Fibroblast of skin of left biceps (primary cell): ENCODE measurements at places on chromosomes 3 and 15.

- no peak for DNase-seq
Measured at GRCh38 chr15:75745305-75745704, 32.7 kb upstream of the CSPG4 start.

DNA sequence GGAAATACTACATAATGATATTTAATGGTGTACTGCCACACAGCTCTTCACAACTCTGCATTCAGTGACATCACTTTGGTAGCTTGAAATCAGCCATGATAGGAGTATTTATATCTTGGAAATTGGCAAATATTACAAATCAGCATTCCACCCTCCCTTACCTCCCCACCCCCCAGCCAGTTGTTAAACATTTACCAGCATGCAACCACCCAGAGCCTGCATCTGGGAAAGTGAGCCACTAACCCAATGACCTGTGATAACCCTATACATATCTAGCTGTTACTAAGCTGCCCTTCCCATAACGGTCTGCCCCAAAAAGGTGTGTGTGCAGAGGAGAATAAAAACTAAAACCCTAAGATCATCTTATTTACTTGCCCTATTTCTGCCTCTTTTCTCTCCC, 44.6 kb upstream of the SATB1 start:
- no peak for DNase-seq

- no peak for DNase-seq
Measured at GRCh38 chr3:50950591-50950990, 275.9 kb downstream of the DOCK3 start.

DNA sequence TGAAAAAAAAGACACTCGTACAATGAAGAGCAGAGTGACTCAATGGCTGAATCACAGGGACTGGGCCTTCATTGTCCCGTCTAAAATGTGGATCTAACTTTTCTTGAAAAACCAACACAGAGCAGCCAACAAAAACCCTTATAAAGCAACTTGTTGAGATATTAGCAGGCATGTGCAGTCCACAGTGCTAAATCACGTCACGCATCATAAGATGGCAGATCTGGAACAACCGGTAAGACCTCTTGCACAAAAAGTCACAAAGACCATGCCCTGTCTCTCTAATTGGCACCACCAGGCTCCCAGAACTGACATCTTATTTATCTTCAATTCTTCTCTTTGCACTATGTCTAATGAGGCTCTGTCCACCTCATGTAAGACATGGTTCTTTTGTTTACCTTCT, 177.0 kb downstream of the MAGI1 start:
- DNase-seq, result no peak

GRCh38 chr3:197883541-197883940, 66.4 kb upstream of the RPL35A start:
- no peak for DNase-seq

DNA sequence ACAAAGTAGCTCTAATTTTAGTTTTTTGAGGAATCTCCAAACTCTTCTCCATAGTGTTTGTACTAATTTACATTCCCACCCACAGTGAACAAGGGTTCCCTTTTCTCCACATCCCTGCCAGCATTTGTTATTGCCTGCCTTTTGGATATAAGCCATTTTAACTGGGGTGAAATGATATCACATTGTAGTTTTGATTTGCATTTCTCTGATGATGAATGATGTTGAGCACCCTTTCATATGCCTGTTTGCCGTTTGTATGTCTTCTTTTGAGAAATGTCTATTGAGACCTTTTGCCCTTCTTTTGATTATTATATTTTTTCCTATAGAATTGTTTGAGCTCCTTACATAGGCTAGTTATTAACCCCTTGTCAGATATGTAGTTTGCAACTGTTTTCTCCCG, 239.9 kb upstream of the TPM1 start:
- no peak for DNase-seq

DNA sequence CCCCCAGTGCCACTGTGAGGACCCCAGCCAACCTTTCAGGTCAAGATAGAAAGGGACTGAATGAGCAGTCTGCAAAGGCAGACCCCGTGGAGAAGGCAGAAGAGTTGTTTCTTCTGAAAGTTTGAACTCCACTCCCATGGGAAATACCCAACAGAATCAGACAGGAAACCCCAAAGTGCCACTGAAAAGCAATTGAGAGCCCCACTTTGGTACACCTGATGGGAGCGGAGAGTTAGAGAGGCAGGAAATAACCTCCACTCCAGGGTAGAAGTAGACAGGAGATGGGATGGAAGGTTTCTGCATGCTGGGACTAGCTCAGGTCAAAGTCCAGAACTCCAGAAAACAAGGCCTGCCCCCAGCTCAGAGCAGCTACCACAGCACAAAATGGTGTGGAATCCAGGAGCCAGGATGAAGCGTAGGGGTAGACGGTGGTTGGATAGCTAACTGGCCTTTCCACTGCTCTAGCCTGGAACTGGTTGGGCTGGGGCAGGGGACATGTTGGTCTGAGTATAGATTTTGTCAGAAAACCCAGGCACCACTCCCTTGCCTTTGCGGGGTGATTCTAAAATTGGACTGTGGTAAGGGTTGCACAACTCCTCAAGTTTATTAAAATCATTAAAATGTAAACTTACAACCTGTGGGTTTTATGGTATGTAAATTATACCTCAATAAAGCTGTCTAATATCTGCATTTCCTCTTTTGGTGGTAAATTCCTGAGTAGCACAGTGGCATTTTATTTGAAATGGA, 1.9 kb upstream of the RAB43 start:
- DNase-seq, result peak; percentile 10

- DNase-seq, result no peak
Measured at GRCh38 chr15:101148881-101149664, 102.8 kb downstream of the CHSY1 start.

DNA sequence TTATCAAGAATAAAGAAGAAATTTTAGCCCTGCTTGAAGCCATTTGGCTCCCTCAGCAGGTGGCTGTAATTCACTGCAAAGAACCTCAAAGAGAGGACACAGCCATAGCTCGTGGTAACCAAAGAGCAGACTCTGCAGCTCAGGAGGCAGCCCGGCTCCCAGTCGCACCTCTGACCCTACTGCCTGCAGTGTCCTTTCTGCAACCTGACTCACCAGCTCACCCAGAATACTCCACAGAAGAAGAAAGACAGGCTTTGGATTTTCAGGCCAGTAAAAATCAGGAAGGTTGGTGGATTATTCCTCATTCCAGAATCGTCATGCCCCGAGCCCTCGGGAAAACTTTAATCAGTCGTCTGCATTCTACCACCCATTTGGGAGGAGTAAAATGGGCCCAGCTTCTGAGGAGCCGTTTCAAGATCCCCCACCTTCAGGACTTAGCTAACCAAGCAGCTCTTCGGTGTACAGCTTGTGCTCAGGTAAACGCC, 38.6 kb downstream of the ZBTB11 start:
- DNase-seq, result no peak

- DNase-seq, result no peak
Measured at GRCh38 chr3:23341147-23341838, 138.2 kb downstream of the UBE2E2 start.

- DNase-seq, result no peak
Measured at GRCh38 chr3:39651993-39652739, 157.2 kb upstream of the MYRIP start.

DNA sequence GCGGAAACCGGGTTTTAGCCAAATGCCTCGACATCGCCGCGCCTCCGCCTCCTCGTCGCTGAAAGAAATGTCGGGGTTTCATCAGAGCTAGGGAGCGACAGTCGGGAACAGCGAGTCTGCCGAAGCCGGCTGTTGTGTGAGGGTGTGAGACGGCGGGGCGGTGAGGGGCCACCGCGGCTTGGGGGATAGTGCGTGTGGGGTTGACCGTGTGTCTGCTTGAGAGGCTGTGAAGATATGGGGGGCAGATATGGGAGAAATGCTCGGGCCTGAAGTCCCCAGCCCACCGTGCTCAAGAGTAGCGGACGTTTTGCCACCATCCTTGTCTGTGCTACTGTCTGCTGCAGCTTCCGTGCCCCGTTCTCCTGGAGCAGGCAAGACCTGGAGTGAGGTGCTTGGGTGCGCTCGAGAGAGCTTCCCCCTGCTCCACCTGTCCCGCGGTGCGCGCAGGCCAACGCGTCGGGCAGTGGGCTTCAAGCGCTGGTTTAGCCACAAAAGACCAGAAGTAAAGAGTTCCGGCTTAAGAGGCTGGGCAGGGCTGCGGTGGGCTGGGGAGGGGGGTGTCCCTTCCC, 716 bp upstream of the ISLR2 start:
- DNase-seq, result no peak

DNA sequence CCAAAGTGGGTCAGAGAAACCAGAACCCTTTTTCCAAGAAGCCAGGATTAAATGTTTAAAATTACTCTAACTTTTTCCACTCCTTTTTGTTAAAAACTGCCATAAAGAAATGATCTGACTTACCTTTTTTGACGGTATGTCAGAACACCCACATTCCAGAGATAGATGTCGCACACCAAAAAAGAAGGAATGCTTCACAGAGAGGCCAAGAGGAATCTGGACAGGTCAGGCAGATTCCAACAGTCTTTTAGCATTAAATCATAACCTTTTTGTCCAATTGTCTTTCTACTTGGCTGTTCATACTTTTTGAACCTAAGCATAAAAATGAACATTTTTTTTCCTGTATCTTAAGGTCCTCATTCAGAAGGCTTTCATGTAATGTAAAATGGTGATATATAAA, 846.9 kb downstream of the NSUN3 start:
- no peak for DNase-seq

DNA sequence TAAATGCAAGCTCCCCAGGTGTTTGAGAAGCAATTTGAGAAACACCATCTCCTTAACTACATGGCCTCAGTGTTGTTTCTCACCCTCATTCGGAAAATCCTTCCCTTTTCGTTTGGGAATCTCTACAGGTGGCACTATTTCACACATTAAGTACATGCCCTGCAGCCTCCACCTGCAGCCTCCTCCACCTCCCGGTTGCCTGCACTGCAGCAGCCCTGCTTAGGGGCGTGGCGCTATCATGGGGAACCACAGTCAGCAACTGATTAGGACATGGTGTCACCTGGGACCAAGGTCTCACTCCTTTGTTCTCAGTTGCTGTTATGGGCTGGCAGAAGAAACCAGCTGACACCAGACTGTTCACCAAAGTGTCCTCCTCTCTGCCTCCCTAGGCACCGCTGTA, 11.7 kb upstream of the ZNF774 start:
- no peak for DNase-seq
